IMR-90 (cell line): ENCODE measurements at places on chromosomes 3 and 15. TPM values are rescaled to one million over a fixed set of nuclear protein-coding genes. Genes with fewer than 3 reads are reported as not detected.

Gene TMPRSS7
- not detected in 2 replicates for total RNA-seq

Gene RFTN1
- 52.0 and 52.2 TPM in 2 replicates for total RNA-seq

Gene SNX22
- total RNA-seq, result under 0.01 and 0.18 TPM in 2 replicates

Gene LMAN1L
- not detected in 2 replicates for total RNA-seq

Gene P2RY1
- under 0.01 TPM in 1 of 2 replicates, not detected in the other for total RNA-seq

Gene RTP1
- total RNA-seq, result not detected in 2 replicates

Gene OR4F6
- not detected in 2 replicates for total RNA-seq

Gene RPL39L
- 32.5 and 34.6 TPM in 2 replicates for total RNA-seq

DNA sequence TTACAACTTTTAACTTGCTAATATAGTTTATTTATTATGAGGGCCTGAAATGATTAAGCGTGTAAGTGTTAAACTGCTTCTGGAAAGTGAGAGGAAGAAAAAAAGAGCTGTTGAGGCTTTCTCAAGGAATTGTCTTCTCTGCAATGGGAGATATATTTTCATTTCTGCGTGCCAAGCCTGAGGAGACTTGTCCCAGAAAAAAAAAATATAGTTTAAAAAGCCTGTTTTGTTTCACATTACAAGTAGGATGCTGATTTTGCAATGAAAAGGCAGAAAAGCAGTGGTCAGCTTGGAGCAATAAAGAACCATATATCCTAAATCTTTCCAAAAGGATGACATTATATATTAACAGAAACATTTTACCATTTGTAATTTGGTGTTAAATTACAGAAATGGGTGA is 115.5 kb downstream of the GMNC start:
- no peaks in the 10 kb centered on the region for H3K4me1 ChIP-seq
- H3K27ac ChIP-seq, result no peak overlapping the region
- H3K4me3 ChIP-seq, result no peak overlapping the region
- H3K27me3 ChIP-seq, result no peaks in the 10 kb centered on the region; the same call in 1 of the 2 replicates
- no peak for DNase-seq
- H3K36me3 ChIP-seq, result no peaks in the 10 kb centered on the region

GRCh38 chr15:90271459-90272166 is 6.1 kb downstream of the NGRN start:
- H3K27ac ChIP-seq, result no peak overlapping the region
- peaks cover 3% of the 10 kb centered on the region; the same call in 1 of the 2 replicates for H3K4me1 ChIP-seq
- H3K27me3 ChIP-seq, result no peaks in the 10 kb centered on the region

DNA sequence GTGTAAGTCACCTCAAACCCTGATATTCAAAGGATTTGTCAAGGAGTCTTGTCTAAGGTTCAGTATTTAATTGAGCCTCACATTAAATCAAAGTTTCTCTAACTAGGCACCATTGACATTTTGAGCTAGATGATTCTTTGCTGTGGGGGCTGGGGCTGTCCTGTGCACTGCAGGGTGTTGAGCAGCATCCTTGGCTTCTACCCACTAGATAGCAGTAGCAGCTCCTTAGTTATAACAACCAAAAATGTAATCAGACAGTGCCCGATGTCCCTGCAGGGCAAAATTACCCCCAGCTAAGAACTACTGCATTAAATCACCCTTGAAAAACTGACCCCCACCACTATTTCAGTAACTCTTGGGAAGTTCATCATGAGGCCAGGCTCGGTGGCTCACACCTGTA is 17.3 kb upstream of the ATP13A3 start:
- peaks cover 14% of the 10 kb centered on the region for H3K4me1 ChIP-seq
- H3K27ac ChIP-seq, result peak overlapping the region; percentile 45; the same call in 1 of the 2 replicates
- H3K4me3 ChIP-seq, result no peak overlapping the region
- no peaks in the 10 kb centered on the region for H3K36me3 ChIP-seq
- no peak for DNase-seq
- H3K27me3 ChIP-seq, result no peaks in the 10 kb centered on the region

DNA sequence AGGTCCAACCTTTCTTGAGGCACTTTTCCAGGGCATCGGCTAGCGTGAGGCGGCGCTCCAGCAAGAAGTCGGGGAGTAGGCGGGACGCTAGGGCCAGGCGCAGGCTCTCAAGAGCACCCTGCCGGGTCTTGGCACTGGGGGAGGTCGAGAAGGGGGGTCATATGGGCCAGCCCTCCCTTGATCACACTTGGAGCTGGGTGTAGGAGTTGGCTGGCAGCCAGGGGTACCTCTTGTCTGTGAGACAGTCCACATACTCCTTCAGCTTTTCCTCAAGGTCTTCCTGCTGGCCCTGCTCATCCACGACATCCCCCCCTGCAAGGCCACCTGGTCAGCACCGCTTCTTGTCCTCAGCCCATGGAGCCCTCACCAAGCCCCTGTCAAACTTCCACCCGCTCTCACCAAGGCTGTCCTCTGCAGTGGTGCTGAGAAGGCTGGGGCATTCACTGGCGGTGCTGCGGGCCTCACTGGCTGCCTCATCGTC is 2.0 kb downstream of the IFRD2 start:
- H3K36me3 ChIP-seq, result peaks cover 34% of the 10 kb centered on the region
- no peak overlapping the region for H3K4me3 ChIP-seq
- no peak for DNase-seq
- H3K27me3 ChIP-seq, result no peaks in the 10 kb centered on the region
- H3K27ac ChIP-seq, result no peak overlapping the region

DNA sequence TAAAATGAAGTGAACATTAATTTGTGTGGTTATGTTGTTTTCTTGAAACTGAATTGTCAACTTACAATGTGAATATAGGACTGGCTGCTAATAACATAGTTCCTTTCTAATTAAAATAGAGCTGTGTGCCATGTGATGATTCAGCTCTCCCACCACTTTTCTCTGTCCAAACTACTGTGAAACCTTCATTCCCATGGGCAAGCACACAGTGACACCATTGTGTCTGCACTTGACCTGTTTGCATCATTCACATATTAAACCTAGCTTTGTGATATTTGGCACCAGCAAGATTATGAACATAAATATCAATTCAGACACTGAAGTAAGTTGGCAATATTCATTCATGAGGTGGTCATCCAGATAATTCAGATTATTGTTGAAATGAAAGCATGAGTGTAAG is 78.8 kb upstream of the TCF12 start:
- peaks cover 5% of the 10 kb centered on the region for H3K4me1 ChIP-seq
- no peak overlapping the region for H3K27ac ChIP-seq
- H3K27me3 ChIP-seq, result no peaks in the 10 kb centered on the region
- DNase-seq, result no peak
- H3K36me3 ChIP-seq, result no peaks in the 10 kb centered on the region
- no peak overlapping the region for H3K4me3 ChIP-seq

DNA sequence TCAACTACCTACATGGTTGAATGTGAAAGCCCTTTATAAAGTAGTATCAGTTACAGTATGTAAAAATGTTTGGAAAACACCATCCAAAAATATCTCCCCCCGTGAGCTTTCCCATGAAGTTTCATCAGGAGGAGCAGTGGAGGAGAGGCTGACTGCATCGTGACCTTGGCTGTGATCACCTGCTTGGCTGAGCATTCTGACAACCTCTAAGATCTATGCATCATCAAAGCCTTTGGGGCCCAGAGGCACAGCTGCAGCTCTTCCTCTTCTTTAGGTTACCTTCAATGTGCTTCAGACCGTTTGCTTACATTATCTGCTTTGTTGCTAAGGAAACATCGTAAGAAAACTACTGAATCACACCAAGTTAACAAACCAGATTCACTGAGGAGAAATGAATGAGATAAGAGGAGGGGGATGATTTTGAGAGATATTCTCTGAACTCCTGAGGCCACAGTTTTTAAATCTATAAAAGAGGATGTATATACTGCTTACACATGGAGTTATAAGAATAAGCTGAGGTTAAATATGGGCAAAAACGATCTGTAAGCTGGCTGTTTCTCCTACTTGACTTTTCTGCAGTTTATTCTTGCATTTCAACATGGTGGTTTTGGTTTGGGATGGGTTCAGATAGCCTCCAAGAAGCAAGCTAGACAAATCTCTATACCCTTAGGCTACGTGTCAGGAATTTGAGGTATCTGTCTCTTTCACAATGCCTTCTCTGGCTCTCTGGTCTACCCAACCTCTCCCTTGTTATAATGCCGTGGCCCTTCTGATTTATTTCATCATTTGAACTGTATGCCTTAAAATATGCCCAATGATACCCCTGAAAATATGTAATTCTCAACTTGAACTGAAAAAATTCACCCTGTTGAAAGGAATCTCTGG is 4.0 kb downstream of the GCSAM start:
- H3K4me1 ChIP-seq, result peaks cover 4% of the 10 kb centered on the region; the same call in 1 of the 2 replicates
- DNase-seq, result peak; percentile 75
- H3K4me3 ChIP-seq, result no peak overlapping the region

GRCh38 chr3:28286595-28286994 is 45.2 kb downstream of the CMC1 start:
- H3K4me1 ChIP-seq, result no peaks in the 10 kb centered on the region
- no peak overlapping the region for H3K4me3 ChIP-seq
- DNase-seq, result peak; percentile 46

- no peak overlapping the region for H3K4me3 ChIP-seq
- peaks cover 10% of the 10 kb centered on the region for H3K36me3 ChIP-seq
- DNase-seq, result no peak
- no peaks in the 10 kb centered on the region for H3K27me3 ChIP-seq
Measured at GRCh38 chr15:72481015-72481659, 7.0 kb downstream of the ARIH1 start.

DNA sequence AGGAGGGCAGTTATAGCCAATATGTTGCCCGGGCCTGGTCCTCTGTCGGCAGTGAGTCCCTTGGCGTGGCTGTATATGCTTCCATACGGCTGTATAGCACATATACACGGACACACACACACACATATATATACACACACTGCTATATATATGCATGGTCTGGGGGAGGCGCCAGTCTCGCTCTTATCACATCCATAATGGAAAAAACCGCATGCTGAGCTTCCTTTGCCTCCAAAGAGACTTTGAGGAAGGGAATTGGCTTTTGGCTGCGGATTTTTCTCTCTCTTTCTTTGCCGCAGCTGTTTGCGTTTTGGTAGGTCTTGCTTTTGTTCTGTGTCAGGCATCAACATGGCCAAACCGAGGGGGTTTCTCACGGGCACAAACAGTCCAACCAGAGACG is 11.3 kb upstream of the TMEM115 start:
- H3K4me1 ChIP-seq, result no peaks in the 10 kb centered on the region; the same call in 1 of the 2 replicates
- H3K27ac ChIP-seq, result no peak overlapping the region
- no peak overlapping the region for H3K4me3 ChIP-seq

DNA sequence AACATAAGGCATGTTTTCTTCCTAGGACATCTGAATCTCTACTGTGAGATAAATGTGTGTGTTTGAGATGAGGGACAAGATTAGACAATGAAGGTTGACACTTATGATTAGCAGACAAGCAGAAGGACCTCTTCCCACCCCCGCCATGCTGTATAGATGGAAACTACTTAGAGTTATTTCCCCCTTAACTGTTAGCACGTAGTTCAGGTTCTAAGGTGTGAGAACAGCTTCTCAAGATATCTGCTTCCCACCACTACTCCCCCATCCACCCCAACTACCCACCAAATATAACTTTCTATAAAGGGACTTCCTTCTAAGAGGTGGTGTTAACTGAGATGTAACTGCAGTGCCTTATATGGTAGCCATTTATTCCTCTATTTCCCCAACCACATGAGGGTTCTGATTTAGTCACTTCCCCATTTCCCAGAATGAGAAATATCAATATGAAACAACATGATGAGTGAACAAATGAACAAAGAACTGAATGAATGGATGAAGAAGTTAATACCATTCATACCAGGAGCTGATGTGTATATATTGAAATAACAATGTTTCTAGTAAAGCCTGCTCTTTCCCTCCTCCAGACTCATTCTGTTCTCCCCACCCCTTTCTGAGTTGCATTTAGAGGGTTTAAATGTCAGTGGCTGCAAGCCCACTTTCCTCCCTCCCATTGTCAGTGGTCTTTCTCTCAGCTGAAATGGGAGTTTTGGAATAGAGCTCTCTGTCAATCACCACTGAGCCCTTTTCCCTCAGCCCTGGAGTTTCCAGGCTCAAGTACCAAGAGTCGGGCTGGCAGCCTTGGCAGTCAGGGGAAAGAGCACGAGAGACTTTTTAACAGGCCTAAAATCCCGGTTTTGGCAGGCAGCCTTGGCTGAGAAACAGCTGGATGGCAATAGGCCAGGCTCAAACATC is 7.7 kb upstream of the RFTN1 start:
- no peak overlapping the region for H3K4me3 ChIP-seq
- H3K36me3 ChIP-seq, result no peaks in the 10 kb centered on the region
- H3K27ac ChIP-seq, result no peak overlapping the region
- H3K4me1 ChIP-seq, result peaks cover 3% of the 10 kb centered on the region

DNA sequence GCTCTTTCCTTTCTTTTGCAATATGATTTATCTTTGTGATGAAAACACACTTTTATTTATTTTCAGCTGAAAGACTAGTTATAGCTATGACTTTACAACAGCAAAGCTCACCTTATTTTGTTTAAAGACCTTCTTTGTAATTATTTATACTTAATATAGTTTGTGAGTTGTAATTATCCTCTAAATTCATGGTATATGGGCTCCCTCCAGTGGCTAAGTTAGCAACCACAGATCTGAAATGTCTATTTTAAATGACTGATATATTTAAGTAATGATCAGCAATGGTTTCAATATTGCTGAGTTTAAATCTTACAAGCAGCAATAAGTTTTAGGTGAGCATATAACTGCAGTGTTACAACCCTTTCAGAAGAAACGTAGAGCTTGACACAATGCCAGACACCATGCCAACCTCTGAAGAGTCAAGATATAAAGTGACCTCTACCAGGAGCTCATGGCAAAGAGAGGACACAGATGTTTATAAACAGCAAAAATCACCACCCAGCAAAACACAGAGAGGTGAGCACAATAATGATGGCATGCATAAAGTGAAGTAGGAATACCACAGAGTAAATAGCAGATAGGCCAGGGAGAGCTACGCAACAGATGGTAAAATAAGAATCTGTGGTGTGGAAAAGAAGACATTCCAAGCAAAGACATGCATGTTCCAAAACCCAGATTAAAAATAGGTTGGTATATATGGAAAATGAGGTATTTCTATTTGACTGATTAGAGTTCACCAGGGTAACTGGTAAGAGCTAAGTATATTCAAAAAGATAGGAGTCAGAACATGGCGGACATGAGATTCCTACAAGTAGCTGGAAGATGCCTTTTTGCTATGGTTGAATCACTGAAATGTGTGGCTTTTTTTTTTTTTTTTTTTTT is 143.7 kb upstream of the ZNF385D start:
- H3K4me1 ChIP-seq, result no peaks in the 10 kb centered on the region
- peak; percentile 35 for DNase-seq
- no peak overlapping the region for H3K27ac ChIP-seq
- no peaks in the 10 kb centered on the region for H3K27me3 ChIP-seq
- H3K4me3 ChIP-seq, result no peak overlapping the region

- H3K27ac ChIP-seq, result no peak overlapping the region
- no peaks in the 10 kb centered on the region for H3K27me3 ChIP-seq
- no peak overlapping the region for H3K4me3 ChIP-seq
- no peaks in the 10 kb centered on the region for H3K4me1 ChIP-seq
- DNase-seq, result no peak
Measured at GRCh38 chr3:77667901-77668300, 628.0 kb downstream of the ROBO2 start.

- no peaks in the 10 kb centered on the region for H3K27me3 ChIP-seq
- H3K4me3 ChIP-seq, result no peak overlapping the region
- peak overlapping the region; percentile 68; the same call in 1 of the 2 replicates for H3K27ac ChIP-seq
Measured at GRCh38 chr3:175267121-175267531, 408.0 kb downstream of the NAALADL2 start.
